NCI-H187 (cell line): ENCODE measurements at places on chromosomes 3 and 15.

- DNase-seq = no peak
Observed at GRCh38 chr3:52146189-52146588, 8.0 kb downstream of the POC1A start.

GRCh38 chr3:164732166-164732565 is 346.1 kb downstream of the SI start:
- DNase-seq = no peak

- no peak for DNase-seq
Observed at GRCh38 chr3:188052169-188053035, 101.6 kb upstream of the LPP start.

GRCh38 chr3:25471081-25471768 is 43.2 kb downstream of the RARB start:
- DNase-seq = no peak

- DNase-seq = no peak
Observed at GRCh38 chr3:59957150-59957549, 907.3 kb upstream of the CFAP20DC start.

GRCh38 chr3:56595975-56596840 is 39.2 kb downstream of the CCDC66 start:
- DNase-seq = no peak

- no peak for DNase-seq
Observed at GRCh38 chr3:158381262-158381868, 189.6 kb upstream of the MLF1 start.

DNA sequence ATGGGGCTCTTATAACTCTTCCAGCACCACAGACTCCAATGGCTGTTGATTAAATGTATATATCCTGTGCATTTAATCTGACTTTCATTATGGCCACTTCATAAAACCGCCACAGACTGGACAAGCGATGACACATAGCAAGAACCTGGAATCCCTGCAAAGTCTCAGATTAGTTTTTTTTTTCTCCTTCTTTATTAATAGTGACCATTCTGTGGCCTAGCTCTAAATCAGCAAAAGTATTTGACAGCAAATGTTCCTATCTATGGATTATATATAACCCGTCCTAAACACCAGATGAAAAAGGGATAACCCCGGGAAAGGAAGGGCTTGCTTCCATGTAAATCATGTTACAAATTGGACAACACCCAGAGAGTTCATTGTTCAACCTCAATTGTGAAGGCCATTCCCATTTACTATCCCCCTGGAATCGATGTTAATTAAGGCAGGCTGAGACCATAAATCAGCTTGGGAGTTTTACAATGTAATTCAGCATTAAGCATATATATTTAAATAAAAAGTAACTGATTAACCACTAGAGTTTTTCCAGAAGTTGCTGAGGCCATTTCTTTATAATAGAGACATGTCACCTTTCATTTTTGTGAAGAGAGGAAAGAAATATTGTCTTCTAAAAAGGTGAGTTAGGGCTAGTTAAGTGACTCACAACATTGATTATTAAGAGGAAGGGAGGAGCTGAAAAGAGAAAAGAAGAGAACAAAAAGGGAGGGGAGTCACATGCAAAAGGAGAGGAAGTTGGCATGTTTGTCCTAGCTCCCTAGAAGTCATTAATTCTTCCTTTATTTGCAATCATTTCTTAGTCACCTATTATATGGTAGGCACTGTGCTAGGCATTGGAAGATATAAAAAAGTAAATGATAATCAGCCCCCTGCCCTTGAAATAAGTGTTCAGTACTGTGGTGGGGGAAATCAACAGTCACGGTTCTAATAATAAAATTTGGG is 26.2 kb downstream of the ALDH1A2 start:
- DNase-seq = no peak

DNA sequence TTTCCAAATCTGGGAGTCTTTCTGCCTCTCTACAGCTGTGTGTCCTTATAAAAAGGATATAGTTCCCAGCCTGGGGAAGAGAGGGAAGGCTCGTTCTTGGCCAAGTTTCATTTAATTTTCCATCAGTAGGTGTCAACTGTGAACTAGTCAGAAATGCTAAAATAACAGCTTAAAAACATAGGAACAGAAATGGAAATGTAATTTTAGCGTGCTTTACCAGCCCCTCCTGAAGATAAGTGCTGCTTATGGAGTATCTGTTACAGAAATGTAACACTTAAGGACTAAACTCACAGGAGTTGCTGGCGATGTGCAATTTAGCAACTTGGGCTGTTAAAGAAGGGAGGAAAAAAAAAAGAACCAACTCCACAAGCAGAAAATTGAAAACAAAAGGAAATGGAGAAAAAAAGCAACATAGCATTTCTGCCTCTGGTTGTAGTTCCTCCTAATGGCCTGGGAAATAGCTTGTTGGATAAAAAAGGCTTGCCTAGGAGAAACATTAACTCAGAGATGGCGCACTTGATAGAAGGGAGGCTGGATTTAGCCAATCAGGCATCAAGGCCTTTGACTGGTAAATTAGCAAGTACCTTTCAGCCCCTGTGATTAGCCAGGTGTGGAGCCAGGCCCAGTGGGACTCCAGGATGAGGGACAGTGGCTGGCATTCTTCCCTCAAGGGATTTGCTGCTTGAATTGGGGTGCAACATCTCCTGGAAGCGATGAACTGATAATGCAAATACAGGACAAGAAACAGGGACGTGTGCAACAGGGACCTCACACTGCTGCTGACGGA is 84.3 kb downstream of the RPLP1 start:
- no peak for DNase-seq

- DNase-seq = no peak
Observed at GRCh38 chr15:97383516-97383915, 577.0 kb upstream of the ARRDC4 start.

- DNase-seq = peak; percentile 33
Observed at GRCh38 chr15:47987908-47988532, 132.8 kb upstream of the SLC24A5 start.

DNA sequence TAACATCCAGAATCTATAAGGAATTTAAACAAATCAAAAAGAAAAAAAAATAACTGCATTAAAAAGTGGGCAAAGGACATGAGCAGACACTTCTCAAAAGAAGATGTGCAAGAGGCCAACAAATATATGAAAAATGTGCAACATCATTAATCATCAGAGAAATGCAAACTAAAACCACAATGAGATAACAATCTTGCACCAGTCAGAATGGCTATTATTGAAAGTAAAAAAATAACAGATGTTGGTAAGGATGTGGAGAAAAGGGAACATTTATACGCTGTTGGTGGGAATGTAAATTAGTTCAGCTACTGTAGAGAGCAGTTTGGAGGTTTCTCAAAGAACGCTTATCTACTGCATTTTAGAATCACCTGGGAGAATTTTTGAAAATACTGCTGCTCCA is 186.1 kb downstream of the OTOL1 start:
- no peak for DNase-seq

- no peak for DNase-seq
Observed at GRCh38 chr3:60622349-60622748, 628.9 kb downstream of the FHIT start.

DNA sequence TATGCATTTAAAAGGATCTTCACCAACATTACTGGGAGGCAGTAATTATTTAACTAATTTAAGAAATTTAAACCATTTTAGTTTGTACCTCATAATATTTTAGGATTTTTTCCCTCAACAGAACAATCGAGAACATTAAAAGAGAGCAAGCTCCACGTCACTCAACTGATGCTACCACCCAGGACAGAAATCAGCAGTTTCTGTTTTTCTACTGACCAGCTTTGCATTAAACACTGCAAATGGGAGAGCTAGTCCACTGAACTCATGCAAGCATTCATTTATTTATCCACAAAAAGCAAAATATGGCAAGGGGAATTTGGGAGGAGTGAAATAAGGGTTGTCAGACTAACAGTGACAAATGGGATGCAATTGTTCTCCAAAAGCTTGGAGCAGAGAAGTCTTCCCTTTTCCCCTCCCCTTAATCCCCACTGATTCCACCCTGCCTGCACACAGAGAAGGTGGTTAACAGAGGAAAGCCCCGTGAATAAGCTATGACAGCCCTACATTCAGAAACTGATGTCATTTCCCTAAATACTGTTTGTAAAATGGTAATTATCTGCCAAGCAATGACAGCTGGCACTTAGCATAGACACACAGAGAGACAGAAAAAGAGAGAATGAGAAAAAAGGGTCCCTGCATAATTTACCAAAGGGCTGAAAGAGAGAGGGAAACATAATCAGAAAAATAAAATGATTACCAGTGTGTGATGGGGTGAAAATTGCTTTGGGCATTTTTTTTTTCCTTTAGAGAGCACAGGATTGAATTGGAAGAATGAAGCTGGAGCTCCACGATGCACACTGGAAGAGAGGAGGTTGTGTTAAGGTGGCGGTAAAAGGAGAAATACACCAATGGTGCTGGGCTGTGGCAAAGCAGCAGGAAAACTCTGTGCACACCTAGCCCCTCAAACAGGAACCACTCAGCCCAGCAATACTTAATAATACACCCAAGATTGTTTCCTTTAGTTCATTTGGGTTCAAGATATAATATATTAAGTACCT is 777.4 kb downstream of the TUSC7 start:
- no peak for DNase-seq

GRCh38 chr3:36476286-36476942 is 96.1 kb downstream of the STAC start:
- no peak for DNase-seq

GRCh38 chr3:87191175-87191574 is 35.9 kb upstream of the CHMP2B start:
- DNase-seq = no peak

DNA sequence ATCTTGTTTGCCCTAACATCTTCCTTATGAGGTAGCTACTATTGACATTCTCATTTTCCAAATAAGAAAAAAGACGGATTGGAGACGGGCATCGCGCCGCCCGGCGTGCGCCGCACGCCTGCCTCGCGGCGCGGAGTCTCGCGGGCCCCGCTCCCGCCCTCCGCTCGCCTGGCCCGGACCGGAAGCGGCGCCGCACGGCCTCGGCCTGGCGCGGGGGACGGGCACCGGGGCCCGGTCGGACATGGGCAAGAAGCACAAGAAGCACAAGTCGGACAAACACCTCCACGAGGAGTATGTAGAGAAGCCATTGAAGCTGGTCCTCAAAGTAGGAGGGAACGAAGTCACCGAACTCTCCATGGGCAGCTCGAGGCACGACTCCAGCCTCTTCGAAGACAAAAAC is 112.0 kb downstream of the IL12A start:
- no peak for DNase-seq

DNA sequence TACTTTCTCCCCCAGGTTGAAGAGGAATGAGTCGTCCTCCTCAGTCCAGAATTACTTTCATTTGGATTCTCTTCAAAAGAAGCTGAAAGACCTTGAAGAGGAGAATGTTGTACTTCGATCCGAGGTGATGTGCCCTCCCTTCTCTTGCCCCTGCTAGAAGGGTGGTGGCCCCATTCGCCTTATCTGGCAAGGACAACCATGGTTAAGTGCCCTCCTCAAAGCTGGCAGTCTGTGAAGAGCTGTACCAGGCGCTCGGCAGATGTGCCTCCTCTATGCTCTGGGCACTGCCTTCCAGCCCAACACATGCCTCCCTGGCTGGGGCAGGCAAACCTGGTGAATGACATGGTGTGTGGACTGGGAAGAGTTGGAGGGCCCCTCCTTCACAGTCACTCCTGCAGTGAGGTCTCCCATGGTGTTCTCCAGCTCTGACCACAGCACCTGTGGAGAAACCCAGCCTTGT is 77.0 kb downstream of the CCK start:
- no peak for DNase-seq

DNA sequence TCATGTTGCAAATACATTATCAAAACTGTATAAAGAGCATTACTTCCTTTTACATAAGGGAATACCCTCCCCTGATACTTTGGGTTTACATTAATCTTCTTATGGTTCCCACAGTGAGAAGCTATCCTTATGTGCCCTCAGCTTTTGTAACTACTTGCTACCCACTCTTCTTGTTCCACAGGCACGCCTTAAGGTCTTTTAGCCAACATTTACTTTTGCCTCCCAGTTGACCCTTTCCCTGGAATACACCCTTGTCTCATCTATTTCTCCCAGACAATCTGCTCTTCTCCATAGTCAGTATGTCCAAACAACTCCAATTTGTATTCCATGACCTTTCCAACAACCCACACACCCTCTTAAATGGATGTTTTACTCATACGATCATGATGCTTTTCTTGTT is 116.8 kb upstream of the COL8A1 start:
- no peak for DNase-seq

- DNase-seq = no peak
Observed at GRCh38 chr15:94631608-94632007, 400.2 kb downstream of the MCTP2 start.

DNA sequence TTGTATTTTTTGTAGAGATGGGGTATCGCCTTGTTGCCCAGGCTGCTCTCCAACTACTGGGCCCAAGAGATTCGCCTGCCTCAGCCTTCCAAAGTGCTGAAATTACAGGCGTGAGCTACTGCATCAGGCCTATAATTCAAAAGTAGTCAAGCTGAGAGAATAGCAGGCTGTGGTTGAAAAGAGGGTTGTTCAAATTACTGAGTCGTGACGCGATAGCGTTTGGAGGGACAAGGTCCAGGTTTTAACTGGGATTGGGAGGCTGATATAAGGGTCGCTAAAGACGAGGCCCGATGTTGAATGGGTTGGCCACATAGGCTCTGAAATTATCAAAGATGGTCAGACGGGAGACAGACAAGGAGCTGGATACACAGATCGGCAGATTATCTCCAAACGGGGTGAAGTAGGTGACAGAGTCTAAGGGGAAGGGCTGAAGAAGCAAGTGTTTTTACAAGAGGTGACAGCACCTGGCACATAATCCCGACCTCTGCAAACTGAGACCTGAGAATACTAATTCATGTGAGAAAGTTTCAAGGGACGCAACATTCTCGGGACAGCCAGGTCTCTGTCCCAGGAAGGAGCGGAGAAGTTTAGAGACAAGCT is 759 bp upstream of the ARID3B start:
- DNase-seq = no peak

GRCh38 chr15:47754312-47754711 is 37.0 kb downstream of the SEMA6D start:
- DNase-seq = no peak

DNA sequence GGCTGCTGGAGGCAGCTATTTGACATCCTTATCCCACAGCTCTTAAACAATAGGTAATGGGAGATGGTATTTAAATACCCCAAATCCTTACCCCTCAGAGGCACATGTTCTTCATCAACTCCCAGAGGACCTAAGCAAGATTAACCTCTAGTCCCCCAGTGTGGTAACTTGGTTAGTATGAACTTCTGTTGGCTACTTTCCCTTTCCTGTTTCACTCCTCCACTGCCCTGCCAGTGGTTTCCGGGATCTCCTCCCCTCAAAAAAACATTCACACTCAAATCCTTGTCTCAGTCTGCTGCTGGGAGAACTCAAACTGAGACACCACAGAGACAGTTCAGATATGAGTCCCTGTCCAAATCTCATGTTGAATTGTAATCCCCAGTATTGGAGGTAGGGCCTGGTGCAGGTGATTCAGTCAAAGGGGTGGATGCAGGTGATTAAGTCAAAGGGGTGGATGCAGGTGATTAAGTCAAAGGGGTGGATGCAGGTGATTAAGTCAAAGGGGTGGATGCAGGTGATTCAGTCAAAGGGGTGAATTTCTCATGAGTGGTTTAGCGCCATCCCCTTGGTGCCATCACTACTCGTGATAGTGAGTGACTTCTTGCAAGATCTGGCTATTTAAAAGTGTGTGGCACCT is 335.0 kb upstream of the CTNNB1 start:
- no peak for DNase-seq
